ENCODE measurements at places on chromosomes 7 and 10.
A peak's percentile ranks its signal among the peaks of the same experiment; 100 is the strongest.

GRCh38 chr10:1858048-1858447, 120.7 kb upstream of the ADARB2 start:
- no peak for DNase-seq

DNA sequence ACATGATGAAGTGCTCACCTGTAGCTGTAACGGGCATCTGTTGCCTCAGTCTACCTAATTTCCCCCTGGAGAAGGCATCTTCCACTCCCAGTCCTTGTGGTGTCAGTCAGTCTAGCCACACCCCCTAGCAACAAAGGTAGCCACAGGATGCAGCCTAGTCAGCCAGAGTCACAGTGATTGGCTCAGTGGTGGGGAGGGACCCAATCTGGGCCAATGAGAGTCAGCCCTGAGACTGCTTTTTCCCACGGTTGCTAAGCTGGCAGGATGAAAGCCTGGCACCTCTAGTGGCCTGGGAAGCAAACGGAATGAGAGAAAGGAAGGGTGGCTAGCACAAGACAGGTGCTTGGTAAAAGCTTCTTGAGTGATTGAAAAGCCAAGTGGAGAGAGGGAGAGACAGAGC, 118.6 kb downstream of the SH3PXD2A start:
- no peak for DNase-seq

DNA sequence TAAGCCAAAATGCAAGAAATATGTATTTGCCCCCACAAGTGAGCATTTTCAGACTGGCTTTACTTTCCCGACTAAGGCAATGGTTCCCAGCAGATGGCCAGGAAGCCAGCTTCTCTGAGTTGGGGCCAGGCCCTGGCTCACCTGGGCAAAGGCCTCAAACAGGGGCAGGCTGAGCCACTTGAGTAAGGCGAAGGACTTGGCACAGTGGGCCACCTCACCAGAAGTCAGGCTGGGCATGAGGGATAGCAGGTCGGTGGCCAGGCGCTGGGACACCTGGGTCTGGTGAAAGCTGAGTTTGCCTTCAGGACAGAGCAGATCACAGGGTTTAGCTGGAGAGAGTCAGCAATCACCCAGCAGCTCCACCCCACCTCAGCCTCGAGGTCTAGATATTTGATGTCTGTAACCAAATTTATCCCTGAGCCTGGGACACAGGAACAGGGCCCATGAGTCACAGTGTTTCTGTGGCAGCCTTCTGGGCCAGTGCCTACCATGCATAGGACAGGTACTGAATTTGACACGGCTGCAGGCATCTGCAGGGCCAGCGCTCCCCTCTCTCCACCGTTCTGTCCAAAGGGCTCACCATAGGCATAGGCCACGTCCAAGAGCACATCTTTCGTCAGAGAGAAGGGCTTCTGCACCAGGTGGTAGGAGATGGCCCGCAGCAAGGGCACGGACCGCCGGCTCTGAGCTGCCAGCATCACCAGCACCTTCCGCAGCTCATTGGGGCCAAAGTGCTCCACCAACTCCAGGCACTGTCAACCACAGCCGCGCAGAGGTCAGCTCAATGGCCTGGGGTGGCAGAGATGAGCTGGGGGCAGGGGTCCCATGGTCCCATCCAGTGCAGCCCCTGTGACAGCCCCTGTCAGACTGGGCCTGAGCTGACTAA, 7.3 kb downstream of the TBRG4 start:
- DNase-seq, result no peak

- no peak for DNase-seq
These were observed 29.3 kb upstream of the ETV1 start for GRCh38 chr7:14018751-14019150.

DNA sequence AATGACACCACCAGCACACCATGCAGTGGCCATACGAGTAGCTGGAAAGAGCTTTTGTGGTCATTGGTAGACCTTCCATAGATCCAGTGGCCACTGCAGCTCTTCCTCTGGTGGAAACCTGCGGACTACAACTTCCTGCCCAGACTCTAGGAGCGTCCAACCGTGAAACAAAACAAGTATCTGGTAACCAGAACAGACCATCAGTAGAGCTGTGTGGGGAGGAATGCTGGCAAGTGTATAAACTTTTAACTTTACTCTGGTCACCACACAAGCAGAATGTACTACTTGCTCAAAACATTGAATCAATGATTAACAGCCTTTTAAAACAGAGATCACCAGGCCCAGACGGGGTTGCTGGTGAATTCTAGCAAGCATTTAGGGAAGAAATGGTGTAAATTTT, 154.7 kb upstream of the DGKB start:
- DNase-seq, result no peak

DNA sequence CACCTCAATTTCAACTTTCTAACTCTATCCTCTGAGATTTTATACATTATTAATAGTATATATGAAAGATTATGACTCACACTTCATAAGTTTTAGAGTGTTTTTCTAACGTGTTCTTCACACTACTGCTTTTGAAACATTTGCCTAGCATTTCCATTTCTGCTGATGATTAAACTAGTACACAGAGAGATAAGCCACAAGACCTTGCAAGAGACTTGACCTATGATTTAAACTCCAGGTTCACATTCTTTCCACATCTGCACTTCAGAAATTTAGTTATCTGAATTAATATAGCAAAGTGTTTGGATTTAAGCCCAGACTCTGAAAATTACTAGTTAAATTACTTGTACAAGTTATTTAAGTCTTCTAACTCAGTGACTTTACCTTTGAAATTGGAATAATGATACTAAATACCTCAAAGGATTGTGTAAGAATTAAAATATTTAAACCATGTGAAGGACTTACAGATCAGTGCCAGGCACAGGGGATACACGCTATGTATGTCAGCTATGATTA, 66.6 kb downstream of the PCLO start:
- no peak for DNase-seq

GRCh38 chr7:113086431-113086888, at the start of gene GPR85:
Gene GPR85 (minus strand): TSS chr7:113086827. CDS start chr7:113084721, 2,106 bp downstream.
- peak; percentile 89 for DNase-seq

DNA sequence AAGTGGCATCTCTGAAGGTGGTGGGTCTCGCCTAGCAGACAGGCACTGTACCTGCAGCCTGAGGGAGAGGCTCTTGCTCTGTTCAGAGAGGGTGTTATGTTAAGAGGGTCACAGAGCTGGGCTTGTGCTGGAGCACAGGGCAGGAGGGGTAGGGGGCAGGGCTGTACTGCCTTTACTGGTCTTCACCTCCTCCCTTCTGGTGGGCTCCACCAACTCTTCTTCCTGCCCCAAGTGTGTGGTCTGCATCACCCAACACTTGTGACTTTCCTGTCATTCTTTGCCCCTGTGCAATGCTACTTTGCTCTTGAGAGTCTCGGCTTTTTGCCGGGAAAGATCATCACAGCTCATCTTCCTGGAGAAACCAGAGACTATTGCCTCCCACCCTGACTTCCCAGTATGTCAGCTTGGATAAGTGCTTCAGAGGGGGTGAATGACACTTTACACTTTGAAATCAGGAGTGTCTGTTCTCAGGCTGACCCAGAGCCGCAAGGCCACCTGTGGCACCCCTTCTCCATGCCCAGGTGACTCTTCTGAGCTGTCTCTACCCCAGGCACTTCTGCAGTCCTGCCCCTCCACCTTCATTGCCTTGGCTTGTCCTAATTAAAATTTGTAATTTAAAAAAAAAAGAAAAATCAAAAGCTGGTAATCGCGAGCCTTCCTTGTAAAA, 38.4 kb upstream of the IKZF1 start:
- DNase-seq, result no peak

- no peak for DNase-seq
These were observed 128.6 kb downstream of the CCNY start for GRCh38 chr10:35464825-35465456.

DNA sequence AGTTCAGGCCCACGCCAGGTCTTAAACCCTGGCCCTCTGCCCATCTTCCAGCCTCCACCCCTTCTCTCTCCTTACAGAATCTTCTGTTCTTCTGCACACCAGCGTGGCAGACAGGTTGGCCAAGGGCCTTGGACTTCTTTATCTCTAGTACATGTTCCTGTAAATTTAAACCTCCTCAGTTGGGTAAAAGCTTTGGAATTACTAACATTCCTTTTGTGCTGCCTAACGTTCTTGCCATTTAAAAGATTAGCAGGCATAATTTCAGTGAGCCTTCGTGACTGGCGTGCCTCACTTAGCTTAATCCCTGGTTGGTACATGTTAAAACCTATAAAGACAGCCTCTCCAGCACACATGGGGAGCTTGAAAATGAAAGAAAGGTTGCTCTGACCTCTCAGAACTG, 192.2 kb downstream of the CUX1 start:
- DNase-seq, result no peak

GRCh38 chr10:70652761-70653657, 19.3 kb upstream of the ADAMTS14 start:
- DNase-seq, result peak; percentile 85

GRCh38 chr7:33452805-33453502, 323.6 kb downstream of the BBS9 start:
- DNase-seq, result no peak

DNA sequence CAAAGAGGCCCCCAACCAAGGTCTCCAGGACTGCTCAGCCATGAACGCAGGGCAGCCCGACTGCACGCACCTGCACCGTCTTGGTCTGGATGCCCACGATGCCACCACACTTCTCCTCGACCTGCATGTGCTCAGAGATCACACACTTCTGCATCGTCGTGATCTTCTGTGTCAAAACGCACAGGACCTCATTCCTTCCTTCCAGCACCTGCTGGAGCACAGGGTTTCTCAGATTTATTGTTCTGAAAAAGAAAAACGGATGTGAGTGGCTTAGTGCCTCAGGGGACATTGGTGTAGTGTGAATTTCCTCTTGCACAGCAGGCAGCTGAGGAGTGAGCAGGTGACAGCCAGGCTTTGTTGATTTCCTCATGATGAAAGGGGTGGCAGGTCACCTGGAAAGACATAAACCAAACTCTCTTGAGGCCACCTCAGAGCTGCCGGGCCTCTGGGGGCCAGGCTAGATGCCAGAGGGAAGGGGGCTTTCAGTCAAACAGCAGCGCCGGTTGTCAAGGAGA, 38.2 kb downstream of the GSDME start:
- DNase-seq, result no peak

DNA sequence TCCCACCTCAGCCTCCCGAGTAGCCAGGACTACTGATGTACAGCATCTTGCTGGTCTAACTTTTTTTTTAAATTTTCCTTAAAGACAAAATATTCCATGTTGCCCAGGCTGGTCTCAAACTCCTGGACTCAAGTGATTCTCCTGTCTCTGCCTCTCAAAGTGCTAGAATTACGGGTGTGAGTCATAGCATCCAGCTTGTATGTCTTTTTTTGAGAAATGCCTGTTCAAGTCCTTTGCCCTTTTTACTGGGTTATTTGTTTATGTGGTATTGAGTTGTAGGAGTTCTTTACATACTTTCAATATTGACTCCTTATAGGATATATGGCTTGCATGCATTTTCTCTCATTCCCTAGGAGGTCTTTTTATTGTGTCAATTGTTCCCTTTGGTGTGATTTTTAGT, 486.4 kb downstream of the MAGI2 start:
- no peak for DNase-seq

GRCh38 chr7:127619681-127620405, 1.9 kb upstream of the PAX4 start:
- DNase-seq, result no peak

DNA sequence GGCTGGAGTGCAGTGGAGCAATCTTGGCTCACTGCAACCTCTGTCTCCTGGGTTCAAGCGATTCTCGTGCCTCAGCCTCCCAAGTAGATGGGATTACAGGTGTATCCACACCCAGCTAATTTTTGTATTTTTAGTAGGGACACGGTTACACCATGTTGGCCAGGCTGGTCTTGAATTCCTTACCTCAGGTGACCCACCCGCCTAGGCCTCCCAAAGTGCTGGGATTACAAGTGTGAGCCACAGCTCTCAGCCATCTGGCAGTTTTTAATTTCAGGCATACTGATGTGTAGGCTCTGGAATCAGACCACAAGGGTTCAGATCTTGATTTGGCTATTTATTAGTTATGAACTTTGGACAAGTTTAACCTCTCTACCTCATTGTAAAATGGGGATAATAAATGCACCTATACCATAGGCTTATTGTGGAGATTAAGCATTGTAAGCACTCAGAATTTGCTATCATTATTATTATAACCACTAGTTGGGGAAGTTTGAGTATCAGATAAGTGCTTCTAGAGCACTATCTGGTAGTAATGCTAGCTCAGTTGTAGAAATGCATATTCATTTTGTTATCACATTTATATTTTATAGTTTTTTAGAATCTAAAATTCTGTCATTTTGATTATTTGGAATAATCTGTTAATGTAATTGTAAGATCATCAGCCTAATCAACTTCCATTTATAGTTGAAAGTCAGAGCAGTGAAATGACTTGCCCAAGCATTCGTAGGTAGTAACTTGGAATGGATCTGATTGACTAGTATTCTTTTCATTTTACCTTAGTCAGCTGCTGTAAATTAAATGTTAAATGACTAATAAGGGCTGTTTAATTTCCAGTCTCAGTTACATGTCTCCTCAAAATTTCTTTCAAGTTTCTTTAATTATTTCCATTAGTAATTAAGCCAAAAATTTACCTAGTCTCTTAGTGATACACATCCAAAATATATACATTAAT, 22.5 kb downstream of the KMT2E start:
- no peak for DNase-seq

DNA sequence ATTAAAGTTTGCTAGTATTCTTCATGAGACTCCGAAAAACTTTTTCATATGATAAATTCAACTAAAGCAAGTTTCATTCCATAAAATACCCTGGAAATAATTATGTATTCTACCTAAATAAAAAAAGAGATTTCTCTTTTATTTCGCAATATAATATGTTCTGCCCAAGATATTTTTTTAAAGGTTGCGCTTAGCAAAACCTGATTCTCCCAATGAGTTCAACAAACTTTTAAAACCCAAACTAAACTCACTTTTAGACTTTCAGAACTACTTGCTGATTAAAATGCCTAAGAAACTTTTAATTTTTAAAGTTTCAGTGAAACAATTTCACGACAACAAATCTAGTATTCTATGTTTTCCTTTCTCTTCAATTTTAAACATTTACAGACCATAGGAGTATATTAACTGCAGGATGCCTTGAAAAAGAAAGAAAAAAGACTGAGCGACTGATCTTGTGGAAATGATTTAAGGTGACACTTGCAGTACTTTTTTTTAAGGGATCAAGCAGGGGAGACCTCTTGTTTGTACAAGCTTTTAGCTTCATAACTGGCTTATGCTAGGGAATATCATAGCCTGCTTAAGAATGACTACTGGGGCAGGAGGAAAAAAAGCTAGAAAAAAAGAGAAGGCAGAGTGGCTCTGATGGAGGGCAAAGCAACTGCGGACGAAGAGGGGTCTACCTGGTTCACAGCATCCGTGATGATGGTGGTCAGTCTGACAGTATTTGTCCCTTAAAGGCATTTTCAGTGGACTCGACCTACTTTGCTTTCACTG, 1.5 kb downstream of the ZNF800 start:
- no peak for DNase-seq

GRCh38 chr10:8380833-8381496, 326.5 kb downstream of the GATA3 start:
- DNase-seq, result no peak

All from AG08396 (cell line).